Fibroblast of skin of left quadriceps (primary cell): ENCODE measurements at places on chromosomes 13 and 19.
A peak's percentile ranks its signal among the peaks of the same experiment; 100 is the strongest.

DNA sequence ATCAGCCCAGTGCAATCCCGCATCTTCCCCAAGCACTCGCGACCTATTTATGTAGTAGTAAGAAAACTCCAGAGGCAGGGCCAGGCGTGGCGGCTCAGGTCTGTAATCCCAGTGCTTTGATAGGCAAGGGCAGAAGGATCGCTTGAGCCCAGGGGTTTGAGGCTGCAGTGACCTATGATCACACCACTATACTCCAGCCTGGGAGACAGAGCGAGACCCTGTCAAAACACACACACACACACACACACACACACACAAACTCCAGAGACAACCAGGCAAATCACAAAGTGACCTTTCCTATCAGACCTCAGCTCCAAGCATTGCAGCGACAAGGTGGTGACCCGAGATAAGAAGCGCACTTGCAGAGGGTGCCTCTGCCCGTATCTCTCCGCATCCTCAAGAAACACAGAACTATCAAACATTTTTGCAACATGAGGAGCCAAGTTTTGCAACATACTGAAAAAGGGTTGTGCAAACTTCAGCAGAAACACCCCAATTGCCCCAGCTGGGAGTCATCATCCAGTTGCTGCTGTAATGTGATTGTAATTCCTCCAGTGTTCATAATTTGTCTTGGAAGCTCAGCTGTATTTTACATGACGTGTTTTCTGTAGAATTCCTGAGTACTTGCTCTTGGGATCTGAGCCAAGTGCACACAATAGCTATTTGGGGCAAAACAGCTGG, 8.7 kb upstream of the KLF2 start:
- DNase-seq: peak; percentile 99

- DNase-seq: no peak
Measured at GRCh38 chr19:41945135-41945766, 13.9 kb downstream of the RABAC1 start.

- peak; percentile 60 for DNase-seq
Measured at GRCh38 chr19:46542428-46543230, 47.0 kb upstream of the PNMA8B start.

DNA sequence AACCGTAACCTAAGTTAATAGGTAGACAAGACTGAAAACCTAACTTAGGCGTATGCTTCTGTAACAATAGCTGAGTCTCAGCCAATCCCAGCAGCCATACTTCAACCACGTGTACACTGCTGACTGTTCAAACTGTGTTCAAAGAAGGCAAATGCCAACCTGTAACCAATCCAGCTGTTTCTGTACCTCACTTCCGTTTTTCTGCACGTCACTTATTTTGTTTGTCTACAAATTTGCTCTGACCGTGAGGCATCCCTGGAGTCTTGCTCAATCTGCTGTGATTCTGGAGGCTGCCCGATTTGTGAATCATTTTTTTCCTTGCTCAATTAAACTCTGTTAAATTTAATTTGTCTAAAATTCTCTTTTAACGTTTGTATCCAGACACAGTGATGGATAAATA, 59.2 kb downstream of the EDNRB start:
- no peak for DNase-seq

DNA sequence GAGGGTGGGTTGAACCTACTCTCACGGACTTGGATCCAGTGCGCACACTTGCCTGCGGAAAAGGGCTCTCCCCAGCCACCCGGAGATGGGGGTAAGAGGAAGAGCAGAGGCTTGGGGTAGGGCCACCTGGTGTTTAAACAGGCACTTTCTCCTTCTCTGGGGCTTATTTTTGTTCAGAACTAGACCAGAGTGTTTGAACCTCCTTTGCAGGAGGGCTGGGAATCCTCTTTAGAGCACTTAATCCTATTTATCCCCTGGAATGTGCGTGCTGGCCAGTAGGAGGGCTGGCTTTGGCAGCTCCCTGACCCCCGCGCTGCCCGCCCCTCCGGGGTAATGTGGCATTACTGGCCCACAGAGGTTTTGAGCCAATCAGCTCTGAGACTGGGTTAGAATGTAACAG, 2.0 kb downstream of the RGS9BP start:
- no peak for DNase-seq

- DNase-seq: no peak
Measured at GRCh38 chr19:39155114-39155700, 29.6 kb downstream of the PAK4 start.
